ENCODE measurements at places on chromosomes 2 and 18.

DNA sequence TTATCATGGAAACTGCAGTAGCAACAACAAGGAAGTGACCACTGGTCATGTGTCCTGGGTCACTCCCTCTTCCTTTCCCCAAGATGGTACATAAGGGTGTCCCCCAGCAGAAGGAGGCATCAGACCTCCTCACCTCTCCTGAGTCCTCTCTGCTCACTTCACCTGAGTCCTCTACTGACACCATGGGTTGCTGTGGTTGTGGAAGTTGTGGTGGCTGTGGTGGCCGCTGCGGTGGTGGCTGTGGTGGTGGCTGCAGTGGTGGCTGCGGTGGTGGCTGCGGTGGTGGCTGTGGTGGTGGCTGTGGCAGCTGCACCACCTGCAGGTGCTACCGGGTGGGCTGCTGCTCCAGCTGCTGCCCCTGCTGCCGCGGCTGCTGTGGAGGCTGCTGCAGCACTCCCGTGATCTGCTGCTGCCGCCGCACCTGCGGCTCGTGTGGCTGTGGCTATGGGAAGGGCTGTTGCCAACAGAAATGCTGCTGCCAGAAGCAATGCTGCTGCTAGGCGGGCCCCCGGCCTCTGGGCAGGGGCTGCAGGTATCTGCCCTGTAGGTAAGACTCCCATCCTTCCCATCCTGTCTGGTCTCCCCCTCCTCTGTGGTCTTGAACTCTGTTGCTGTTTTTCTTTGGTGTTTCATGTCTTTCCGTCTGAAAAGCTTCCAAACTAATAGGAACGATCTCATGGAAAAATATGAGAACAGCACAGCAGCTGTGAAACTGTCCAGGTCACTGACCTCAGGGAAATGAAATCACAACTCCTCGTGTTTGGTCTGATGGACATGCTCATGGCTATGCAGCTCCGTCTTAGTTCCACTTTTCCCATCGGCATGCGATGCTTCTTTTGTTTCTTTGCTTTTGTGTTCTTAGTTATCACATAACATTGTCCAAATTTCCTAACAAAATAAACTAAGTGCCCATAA lies at the start of gene SCYGR4:
Gene SCYGR4 (plus strand): TSS at position 183 of the 915 bp plus-strand sequence. CDS start 0 bp downstream, at position 183.
- DNase-seq, result no peak

- peak; percentile 68 for DNase-seq
Measured at GRCh38 chr2:60552851-60553494, 481 bp downstream of the BCL11A start.

GRCh38 chr18:27856820-27857219 lies 320.1 kb downstream of the CDH2 start:
- no peak for DNase-seq

DNA sequence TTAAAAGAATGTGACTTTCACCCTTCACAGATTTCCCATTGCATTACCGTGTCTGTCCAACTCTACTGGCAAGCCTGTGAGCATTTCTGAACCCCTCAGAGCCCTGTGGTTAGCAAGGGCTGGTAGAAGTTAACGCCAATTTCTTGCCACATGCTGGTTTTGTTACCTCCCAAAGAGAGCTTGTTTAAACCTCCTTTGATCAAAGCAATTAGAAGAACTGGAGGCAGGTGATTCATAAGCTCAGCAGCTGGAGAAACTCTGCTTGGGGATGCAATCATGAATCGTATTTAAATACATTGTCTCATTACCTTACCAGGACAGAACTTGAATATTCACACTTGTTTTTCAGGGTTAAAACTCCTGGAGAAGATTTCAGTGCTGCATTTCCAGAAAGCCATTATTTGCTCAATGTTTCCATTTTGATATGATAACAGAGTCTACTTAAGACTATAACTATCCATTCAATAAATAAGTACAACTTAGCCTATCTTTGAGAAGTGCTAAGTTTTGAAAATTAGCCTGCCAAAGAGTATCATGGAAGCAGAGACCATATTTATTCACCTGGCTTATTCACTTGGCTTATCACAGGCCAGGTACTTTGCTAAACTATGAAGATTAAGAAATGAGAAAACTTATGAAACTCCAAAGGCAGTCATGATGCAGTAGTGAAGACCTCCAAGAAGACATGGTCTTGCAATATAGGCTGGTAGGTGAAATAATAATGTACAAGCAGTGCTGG lies 292.8 kb downstream of the INSIG2 start:
- DNase-seq, result no peak

DNA sequence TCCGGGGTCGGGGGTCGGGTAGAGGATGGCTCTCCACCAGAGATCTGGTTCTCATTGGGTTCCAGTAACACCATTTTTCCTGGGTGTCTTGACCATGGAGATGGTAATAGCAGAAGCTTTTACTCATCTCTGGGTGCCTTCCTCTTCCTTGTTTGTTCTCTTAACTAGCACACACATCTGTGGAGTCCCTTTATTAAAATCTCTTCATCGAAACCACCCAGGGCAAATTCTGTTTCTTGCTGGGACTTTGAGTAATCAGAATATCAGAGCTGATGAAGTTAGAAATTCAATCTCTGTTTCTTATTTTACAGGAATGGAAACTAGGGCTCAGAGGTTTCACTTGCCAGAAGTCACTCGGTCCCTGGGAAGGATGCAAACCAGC lies 15.0 kb upstream of the TRIB2 start:
- DNase-seq, result no peak

GRCh38 chr2:240591226-240591625 lies 4.7 kb downstream of the CAPN10 start:
- DNase-seq, result no peak

DNA sequence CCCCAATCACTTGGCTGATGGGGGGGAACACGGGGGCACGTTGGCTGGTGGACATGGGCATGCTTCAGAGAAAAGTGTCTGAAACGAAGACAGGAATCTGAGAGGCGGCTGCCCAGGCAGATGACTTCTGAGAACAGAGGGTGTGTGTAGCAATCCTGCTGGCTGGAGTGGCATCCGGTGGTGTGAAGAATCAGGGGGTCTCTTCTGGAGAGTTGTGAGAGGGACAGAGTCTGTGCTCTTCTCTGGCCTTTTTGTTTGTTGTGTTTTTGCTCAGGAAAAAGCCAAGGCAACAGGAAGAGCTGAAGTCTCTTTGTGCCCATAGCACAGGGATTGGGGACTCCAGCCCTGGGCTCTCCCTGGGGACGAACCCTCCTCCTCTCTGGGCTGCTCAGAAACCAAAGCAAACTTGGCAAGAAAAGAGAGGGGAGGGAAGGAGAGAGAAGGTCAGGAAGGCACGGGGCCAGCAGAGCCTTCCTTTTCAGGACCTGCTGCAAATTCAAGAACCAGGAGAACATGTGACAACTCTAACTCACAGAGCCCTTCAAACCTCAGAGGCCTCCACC lies 97.0 kb upstream of the SMAD2 start:
- DNase-seq, result peak; percentile 23

- no peak for DNase-seq
Measured at GRCh38 chr2:177164131-177164530, 48.5 kb upstream of the HNRNPA3 start.

- peak; percentile 25 for DNase-seq
Measured at GRCh38 chr2:122734766-122735424, 979.4 kb downstream of the TSN start.

DNA sequence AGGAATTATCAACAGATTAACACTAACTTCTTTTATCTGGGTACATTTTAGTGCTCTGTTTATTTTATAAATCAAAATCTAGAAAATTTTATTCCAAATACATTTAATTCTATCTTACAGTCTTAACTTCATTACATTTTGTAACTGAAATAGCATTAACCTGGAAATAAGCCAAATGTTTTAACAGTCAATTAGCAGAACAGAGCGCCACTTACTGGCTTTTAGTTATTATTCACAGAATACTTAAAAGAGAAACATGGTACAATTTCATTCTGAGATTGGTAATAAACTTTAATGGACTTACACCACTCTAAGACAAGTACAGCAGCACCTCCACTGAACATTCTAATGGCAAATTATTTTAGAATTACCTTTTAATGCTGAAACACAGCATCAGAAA lies 38.6 kb downstream of the SS18 start:
- DNase-seq, result peak; percentile 7

DNA sequence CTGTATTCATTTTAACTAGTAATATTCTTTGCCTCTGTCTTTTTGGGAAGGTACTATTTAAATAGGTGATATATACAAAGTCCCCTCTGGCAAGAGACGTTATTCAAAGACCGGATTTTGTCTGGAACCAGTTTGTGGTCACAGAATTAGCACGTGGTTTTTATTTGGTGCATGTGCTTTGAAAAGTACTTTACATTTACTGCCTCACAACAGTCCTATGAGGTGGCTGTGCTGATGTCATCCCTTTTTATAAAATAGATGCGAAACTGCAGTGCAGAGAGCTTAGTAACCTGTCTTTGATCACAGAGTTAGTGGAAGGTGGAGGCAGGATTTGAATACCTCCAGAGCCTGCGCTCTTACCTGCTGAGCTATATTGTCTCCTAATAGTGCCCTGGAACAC lies 4.0 kb downstream of the LPIN1 start:
- no peak for DNase-seq

GRCh38 chr2:9712263-9712662 lies 81.5 kb upstream of the YWHAQ start:
- DNase-seq, result no peak

DNA sequence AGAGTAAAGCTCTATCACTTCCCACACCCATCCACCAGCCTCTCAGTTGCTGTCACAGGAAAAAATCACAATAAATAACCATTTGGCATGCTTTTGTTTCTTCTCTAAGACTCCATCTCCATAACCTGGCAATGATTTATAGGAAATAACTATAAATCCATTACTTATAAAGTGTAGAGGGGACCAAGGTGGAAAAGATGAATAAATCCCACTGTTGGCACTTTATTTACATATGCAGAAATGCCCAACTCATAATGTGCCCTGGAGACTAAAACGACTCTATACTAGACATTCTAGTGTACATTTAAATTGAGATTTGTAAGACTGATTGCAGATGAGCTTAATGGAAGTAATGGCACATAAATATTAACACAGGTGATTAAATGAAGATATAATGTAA lies 7.5 kb upstream of the NOSTRIN start:
- no peak for DNase-seq

DNA sequence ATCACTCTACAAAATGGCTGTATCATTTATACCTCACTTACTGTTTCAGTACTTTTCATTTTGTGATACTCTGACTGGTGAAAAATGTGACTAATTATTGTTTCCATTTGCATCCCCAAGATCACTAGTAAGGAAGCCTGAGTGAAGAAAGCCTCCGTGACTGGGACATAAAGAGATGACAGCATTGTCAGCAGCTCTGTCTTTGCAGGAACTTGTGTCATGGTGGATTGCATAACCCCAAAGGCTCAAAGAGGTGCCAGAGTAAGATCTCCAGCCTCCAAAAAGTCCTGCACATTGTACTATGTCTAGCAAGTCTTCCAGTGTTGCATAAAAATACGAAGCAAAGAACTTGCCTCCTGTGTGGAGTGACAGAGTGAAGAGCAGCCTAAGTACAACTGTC lies 187.5 kb upstream of the CRIM1 start:
- DNase-seq, result no peak

GRCh38 chr18:67977067-67977616 lies 460.6 kb upstream of the DSEL start:
- DNase-seq, result no peak

DNA sequence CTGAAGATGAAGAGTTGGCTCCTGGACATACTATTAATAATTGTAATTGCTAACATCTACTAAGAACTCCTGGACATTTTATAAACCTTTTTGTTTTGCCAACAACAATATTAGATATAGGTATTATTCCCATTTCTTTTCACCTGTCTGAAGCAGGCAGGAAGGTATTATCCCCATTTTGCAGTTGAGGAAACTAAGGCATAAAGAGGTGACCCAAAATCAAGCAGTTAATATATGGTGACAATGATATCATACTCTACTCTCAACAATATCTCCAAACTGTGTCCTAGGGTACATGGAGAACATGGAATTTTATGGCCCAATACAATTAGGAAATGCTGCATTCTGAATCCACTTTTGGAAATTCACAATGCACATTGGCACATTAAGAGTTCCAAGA lies 1.8 kb upstream of the NMI start:
- DNase-seq, result no peak

- DNase-seq, result no peak
Measured at GRCh38 chr2:19769513-19769912, 132.3 kb downstream of the TTC32 start.

GRCh38 chr18:70291295-70291574 lies 2.4 kb downstream of the SOCS6 start:
- no peak for DNase-seq

- no peak for DNase-seq
Measured at GRCh38 chr2:175188761-175189160, 7.3 kb upstream of the ATP5MC3 start.

DNA sequence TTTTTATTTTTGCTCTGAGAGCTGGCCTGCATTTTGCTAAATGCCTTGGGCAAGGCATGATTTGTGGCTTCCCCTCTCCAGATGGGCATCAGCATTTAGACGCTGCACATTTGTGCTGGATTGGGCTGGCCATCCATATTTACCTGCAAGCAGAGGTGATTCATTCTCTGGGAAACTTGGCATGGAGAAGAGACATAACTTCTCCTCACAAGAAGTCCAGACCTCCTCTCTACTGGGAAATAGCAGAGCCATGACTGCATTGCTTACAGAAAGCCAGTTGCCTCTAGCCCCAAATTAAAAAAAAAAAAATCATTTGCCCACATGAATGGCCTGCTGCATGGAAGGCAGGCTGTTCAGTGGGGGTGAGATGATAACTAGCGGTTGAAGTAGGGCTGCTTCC lies 120.1 kb downstream of the ACTR3 start:
- DNase-seq, result no peak

GRCh38 chr2:62202019-62202722 lies 6.3 kb downstream of the B3GNT2 start:
- no peak for DNase-seq

- DNase-seq, result no peak
Measured at GRCh38 chr2:230700447-230700846, 12.2 kb upstream of the CAB39 start.

GRCh38 chr2:42944779-42945415 lies 152.5 kb upstream of the HAAO start:
- peak; percentile 38 for DNase-seq

DNA sequence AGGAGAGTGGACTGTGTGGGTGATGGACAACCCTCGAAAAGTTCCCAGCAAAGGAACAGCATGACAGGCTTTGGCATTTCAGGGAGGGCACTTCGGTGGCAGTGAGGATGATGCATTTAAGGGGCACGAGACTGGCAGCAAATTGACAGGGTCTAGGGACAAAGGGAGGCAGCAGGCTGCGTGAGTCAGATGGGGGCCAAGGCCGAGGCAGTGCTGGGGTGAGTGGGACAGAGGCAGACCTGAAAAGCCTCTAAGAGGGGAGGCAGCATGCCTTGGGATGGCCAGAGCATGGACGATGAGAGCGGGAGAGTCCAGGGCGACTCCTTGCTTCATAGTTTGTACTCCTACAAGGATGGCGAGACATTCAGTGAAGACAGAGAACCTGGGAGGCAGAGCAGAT lies 49.5 kb upstream of the LYPD1 start:
- DNase-seq, result no peak
